ENCODE measurements at places on chromosomes 3 and 15. TPM values are rescaled to one million over a fixed set of nuclear protein-coding genes. Genes with fewer than 3 reads are reported as not detected.

The LCTL gene
- not detected for total RNA-seq

GRCh38 chr3:58025406-58025805 is 17.2 kb downstream of the FLNB start:
- DNase-seq: no peak

GRCh38 chr3:183283886-183284285 is 30.8 kb downstream of the B3GNT5 start:
- DNase-seq: no peak

The FGD5 gene
- total RNA-seq: 28.2 TPM

GRCh38 chr15:70504299-70504951 is 258.9 kb downstream of the UACA start:
- DNase-seq: peak; percentile 53

The CELSR3 gene
- total RNA-seq: 1.3 TPM

GRCh38 chr3:11810276-11810675 is 36.4 kb downstream of the TAMM41 start:
- DNase-seq: no peak

The CD80 gene
- 1.6 TPM for total RNA-seq

- no peak for DNase-seq
These were observed 92.6 kb upstream of the VGLL4 start for GRCh38 chr3:11736136-11736833.

DNA sequence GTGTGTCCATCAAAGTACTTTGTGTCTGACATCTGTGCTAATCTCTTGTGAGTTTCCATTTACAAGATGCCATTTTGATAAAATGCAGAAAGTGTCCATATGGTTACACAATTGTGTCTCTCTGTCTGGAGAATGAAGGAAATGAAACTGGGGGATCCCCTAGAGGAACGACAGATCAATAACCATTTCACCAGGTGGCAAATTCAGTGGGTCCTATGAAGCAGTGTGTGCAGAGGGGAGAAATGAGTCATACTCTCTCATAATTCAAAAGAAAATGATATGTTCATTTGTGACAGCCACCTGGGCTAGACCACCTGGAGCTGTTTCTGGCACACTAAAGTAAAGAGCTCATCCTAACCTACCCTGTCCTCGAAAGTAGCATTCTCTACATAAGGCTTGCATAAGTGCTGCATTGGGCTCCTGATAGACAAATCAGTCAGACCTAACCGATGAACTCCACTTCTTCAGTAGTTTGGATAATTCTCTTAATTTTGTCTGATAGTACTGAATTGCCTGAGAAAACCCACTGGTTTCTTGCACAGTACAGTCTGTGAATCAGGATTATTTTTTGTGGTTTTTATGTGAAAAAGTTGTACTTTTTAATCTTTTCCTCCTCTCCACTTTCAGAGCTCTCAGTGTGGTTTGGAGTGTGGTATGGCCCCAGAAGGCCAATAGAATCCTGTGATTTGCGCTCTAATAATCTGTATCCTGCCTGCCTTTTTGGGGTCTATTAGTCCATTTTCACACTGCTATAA is 10.3 kb upstream of the CD47 start:
- DNase-seq: no peak

- DNase-seq: no peak
These were observed 39.6 kb downstream of the LNP1 start for GRCh38 chr3:100440895-100441294.

GRCh38 chr3:35141406-35141805 is 497.9 kb upstream of the ARPP21 start:
- no peak for DNase-seq

DNA sequence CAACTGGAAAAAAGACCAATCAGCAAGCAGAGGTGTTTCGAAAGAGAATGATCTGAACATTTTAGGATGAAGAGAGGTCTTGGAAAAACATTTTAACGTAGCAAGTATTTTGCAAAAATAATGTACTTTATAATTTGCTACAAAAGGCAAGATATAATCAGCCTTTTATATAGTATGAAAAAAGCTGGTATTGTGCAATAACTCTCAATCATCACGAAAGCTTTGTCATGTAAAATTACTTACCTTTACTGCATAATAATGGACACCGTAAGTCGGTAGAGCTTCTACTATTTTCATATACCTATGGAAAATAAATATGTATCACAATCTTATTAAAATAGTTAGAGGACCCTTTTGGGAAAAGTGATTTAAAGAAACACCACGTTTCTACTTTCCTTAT is 95.7 kb upstream of the LMOD3 start:
- DNase-seq: no peak

GRCh38 chr3:156525808-156526207 is 29.1 kb downstream of the SSR3 start:
- no peak for DNase-seq

DNA sequence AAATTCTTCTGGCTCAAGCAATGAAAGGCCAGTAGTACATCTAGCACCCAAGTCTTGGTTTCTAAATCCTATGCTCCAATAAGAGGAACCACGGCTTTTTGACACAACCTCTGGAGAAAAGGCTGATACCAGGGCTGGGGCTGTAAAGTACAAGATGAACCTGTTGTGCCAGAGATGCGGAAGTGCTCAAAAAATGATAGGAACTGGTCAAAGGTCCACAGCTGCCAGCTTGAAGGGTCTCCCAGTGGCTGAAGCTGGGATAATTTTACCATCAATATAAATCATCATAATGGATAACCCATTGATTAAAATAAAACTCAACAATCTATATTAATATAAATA is 558 bp upstream of the NCEH1 start:
- DNase-seq: no peak

- DNase-seq: no peak
These were observed 86.2 kb downstream of the CD47 start for GRCh38 chr3:108004647-108005046.

The RASGRP1 gene
- total RNA-seq: 1.3 TPM

DNA sequence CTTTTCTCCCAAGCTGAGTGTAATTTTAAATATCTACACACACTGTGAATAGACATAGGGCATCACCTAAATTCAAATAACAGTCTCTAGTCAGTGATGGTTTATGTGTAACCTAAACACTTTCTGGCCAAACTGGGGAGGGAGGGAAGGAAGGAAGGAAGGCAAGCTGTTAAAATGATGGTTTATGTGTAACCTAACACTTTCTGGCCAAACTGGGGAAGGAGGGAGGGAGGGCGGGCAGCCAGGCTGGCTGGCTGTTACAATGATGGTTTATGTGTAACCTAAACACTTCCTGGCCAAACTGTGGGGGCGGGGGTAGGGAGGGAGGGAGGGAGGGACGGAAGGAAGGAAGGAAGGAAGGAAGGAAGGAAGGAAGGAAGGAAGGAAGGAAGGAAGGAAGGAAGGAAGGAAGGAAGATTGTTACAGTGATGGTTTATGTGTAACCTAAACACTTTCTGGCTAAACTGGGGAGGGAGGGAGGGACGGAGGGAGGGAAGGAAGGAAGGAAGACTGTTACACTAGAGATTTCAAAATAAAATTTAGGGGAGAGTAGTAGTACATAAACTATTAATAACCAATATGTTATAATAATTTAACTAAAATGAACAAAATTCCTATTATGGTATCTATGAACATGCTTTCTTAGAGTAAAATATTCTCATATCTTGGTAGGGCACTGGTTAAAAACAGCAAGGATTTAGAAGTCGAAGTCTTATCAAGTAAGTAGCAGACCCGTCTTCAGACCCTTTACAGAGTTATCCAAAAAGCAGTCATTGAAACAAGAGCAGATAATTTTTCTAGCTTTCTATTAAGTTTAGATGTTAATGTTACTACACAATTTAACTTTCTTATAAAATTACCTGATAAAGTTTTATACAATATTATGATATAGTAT is 148.1 kb downstream of the LMLN start:
- DNase-seq: no peak

DNA sequence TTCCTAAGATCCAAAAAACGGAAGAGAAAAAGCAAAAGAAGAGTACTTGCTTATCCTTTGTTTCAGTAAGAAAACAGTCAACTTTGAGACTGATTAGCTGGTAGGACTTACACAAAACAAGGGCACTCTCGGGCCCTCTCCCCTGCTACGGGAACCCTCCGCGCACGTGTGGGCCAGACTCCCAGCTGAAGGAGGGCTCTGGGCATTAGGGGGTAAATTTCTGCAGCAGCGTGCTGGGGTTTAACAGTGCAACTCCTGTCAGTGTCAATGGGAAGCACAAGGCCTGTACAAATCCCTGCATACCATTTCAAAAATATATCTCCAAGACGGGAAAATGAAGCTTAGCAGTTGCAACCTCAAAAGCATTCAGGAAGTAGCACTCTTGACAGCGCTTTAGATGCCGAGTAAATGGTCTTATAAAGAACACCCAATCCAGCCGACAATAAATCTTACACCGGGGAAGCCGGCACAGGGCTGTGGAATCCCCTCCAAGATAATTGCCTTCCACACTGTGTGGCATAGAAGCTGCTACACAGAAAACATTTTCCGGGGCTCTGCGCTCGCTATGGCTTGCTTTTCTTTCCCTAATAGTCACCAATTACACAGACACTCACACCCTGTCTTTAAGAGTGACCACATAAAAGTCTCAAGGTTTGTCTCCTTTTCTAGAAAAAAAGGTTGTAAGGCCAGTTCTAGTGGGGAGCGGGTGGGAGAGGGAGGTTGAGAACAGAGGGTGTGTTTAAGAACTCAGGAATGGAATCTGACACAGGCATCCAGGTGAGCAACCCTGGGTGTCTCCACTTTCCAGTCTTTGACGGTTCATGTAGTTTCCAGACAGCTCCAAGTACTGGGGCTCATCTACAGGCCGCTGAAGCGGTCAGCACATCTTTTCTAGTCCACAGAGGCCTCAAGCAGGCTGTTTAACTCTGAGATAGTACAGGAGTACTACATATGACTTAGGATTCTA is 512.7 kb downstream of the FOXP1 start:
- DNase-seq: no peak

DNA sequence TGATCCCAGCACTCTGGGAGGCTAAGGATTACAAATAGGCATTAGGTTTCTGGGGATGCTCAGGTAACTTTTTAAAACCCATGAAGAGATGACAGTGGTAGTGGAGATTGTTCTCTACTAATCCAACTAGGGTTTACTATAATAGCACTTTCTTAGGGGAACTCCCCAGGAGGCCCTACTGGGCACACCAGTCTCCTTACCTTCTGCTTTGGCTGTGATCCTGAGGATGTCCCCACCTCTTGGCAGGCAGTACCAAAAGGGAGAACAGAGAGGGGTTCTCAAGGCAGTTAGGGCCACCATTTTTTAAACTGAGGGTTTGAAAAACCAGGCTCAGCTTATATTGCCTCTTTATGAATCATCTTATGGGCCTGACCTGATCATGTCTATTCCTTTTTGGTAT is 15.0 kb upstream of the FBXL22 start:
- DNase-seq: no peak

GRCh38 chr3:141499965-141500364 is 13.1 kb downstream of the RASA2 start:
- no peak for DNase-seq

The ATP13A5 gene
- total RNA-seq: 2.3 TPM

GRCh38 chr3:97883736-97884135 is 61.9 kb downstream of the CRYBG3 start:
- DNase-seq: no peak

DNA sequence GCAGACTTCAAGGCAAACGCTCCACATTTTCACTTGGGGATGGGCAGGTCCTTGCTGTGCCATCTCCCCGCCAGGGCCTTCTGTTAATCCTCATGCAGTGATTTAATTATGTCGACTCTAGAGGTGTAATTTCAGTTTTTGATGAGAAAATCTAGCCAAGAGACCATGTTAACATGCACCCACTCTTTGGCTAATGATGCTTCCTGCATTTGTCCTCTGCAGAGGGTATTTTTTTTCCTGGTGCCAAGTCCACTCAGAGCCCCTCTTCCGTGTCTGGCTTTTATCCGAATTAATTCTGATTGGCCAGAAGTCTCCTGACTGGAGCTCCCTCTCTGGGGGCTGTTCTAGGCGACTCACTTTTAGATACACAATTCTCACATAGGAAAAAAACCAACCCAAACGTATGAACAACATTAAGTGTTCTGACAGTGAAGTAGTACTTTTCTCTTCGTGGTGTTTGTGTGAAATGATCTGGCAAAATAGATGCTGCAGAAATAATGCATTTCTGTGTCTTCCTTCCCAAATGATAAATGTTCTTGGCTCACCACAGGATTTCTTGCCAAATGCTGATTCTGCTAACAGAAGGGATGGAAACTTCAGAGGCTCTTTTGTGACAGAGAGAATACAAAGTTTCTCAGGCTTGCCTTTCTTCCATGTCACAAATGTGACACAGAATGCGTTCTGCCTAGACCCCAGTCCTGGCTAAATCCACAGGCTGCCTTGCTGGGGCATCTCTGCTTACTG is 190.0 kb downstream of the CACNA2D3 start:
- DNase-seq: no peak

DNA sequence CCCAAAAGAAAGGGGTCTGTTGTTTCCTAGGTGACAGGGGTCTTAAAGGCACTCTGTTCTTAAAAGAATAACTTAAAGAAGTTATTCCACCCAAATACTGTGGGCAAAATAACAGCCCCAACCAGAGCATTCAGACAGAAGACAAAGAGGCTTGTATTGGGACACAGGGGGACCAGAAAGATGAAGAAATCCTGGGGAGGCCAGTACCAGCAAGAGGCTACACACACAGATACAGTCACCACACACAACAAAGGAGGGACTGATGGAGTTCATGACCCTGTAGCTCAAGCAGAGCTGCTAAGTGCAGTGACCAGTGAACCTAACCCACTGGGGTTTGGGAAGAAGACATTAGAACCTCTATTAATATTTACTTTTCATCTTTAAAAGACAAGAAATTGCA is 59.0 kb downstream of the MTHFS start:
- no peak for DNase-seq

DNA sequence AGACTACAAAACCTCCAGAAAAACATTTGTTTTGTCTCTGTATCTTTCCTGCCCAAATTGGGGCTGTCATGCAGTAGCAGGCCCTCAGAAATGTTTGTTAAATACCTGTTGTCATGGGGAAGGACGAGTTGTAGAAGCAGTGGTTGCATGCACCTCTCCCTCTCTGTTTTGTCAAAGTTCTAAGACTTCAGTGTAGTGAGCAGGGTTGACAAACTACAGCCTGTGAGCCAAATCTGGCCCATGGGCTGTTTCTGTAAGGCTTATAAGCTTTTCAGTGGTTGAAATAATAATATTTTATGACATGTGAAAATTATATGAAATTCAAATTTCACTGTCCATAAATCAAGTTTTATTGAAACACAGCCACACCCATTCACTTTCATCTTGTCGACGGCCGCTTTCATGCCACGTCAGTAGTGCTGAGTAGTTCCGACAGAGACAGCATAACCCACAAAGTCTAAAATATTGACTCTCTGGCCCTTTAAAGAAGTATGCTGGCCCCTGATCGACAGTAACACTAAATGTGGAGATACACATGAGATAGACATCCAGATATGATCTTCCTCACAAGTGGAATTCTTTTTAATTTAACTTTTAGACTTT is 102.9 kb downstream of the PDZRN3 start:
- no peak for DNase-seq

The RLBP1 gene
- total RNA-seq: not detected

The PPP1R14D gene
- total RNA-seq: 1.3 TPM

GRCh38 chr3:180142041-180142440 is 105.3 kb upstream of the PEX5L start:
- no peak for DNase-seq

The RETNLB gene
- total RNA-seq: not detected

Measured in breast epithelium (tissue), 4 donors.